ENCODE measurements at places on chromosomes 6 and 20.

DNA sequence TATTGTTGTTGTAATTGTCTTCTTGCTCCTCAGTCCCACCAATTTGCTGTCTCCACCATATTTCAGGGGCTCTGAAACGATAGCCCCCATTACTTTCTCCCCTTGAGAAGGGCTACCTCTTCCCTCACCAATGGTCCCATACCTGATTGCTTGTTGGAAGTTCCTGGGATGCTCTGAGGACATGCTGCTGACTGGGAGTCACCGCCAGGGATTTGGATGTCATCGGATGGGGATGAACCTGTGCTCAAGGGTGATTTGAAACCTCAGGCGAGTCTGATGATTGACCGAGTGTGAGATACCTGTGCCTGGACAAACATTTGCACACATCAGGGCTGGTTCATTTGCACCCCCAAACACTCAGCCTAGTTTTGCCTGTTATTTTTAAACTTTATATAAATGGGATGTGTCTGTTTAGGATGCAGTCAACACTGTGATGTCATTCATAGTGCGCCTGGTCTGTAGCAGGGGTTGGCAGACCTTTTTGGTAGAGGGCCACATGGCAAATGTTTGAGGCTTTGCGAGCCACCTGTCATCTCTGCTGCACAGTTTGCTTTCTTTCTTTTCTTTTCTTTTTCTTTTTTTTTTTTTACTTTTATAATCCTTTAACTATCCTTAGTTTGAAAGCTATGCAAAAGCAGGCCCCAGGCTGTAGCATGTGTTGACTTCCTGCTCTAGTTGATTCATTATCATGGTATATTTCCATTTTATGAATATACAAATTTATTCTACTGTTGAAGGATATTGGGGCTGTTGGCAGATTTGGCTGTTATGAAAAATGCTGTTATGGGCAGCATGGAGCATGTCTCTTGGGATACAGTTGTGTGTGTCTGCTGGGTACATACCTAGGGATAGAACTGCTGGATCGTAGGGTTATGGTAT lies 118.5 kb upstream of the PHACTR3 start:
- DNase-seq: no peak

DNA sequence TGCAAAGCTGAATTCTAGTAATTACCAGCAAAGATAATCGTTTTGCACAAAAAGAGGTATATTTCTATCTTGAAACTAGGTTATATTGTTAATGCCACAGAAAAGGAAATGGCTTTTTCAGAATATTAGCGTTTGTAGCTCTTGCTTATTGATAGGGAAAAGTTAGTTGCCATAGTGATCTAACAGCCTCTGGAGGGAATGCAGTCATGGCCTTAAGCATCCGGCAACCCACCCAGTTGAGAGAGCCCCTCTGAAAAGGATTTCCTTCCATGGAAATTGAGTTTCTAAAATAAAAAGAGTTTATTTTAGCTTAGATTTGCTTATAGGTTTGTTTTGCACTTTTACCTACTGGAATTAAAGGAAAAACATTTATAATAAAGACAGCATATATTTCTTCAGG lies 224.5 kb downstream of the BCKDHB start:
- DNase-seq: no peak

DNA sequence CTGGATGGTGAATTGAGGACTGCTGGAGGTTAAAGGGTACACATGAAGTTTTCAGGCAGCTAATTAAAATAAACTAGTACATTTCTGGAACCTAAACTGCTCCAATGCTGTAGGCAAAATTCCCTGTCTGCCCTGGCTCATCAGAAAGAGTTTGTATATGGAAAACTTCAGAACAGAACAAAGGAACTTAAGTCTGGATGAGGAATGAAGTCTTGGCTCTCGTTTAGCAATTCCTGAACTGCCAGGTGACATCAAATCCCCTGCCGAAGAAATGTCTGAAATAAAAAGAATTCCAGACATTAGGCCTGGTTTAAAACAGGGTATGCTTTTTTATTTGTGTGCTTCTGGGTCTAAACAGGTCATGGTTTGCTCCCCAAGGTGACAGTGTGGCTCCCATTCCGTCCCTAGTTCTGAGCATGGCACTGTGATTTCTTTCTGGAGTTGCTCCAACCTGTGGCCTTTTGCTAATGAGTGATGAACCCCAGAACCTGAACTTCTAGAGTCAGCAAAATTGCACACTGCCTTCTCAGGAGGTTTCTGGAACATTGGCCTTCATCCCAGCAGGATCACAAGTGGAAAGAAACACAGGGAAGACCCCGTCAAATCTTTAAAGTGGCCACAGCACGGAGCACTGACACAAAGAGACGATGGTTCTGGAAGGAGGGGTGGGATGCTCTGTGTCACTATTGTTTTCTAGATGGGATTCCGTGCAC lies 129.4 kb upstream of the NAA20 start:
- no peak for DNase-seq

DNA sequence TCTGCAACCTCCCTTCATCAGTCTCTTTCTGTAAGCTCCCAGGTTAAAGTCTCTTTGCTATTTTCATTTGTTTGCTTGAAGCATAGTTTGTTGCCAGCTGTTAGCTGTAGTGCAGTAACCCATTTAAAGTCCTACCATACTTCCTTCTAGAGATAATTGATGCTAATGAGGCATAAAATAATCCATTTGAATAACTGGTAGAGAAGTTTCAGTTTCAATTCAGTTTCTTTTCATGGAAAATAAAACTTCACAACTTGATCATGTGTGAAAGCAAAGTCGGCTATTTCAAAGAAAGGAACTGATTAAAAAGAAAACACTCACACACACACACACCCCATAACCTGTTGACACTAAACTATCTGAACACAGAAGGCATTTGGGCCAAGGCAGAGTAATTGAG lies 68.5 kb upstream of the TENT5A start:
- no peak for DNase-seq

DNA sequence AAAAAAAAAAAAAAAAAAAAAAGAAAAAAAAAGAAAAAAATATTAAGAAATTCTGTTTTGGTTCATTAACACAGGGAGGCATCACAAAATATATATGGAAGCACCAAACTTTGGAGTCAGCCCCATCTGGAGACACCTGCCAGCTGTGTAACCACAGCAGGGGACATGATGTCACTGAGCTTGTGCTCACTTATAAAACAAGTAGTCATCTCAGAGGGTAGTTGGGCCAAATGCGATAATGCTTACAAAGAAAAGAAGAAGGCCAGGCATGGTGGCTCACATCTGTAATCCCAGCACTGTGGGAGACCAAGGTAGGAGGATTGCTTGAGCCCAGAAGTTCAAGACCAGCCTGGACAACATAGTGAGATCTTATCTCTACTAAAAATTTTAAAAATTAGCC lies 1.1 kb upstream of the BNIP5 start:
- no peak for DNase-seq

DNA sequence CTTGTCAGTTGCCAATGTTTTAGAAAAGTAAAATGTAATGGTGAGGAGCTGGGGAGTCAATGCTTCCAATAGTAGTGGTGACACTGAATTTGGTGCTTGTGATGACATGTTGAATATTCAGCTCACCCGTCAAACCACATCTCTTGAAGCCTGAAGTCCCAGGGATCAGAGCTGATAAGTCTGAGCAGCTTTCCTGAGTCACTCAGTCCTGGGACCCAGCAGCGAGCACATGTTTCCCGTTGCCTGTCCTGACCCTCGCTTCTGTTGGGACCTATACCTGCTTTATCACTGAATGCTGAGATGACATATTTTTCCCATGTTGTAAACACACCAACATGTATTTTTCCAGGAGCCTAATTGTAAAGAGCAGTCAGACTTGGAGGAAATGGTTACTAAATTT lies 693.6 kb downstream of the QKI start:
- no peak for DNase-seq

DNA sequence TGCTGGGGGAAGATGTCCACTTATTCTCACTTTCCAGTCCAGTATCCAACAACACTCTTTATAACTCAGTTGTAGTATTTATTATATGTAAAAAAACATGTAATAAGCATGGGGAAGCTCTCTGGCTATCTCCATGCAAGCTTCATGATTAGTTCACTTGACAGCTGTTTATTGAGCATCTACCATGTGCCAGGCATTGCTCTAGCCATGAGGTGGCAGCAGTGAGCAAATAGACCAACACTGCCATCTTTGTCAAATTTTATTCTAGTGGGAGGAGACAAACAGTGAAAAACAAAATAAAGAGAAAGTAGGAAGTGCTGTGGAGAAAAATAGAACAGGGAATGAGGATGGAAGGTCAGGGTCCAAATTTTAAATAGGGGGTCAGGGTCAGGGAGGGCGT lies 131.8 kb downstream of the CFAP61 start:
- DNase-seq: no peak

DNA sequence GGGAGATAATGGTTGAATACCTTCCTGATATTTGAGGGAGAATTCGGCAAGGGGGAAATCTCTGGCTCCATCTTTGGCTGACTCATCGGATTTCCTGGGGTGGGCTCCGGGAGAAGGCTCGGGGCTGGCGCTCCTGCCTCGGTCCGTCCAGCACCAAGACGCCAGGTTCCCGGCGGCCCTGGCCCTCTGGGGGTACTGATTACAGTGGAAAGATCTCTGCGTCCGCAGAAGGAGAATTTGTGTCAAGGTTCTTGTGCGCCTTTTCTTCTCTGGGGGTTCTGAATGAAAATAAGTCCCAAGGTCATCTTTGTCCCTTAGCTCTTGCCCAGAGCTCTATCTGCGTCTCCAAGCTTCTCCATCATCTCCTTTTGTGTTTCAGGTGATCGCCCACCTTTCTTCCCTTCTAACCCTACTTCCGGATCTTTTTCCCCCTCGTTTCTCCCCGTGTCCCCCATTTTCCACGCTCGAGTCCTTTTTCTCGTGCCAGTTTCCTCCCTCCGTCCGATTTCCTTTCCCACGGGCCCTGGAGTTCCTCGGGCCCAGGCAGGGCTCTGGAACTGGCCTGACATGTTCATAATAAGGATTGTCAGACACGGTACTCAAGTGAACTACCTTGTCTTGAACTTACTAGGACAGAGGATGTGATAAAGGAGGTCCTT lies 11.6 kb downstream of the NRN1 start:
- DNase-seq: no peak

DNA sequence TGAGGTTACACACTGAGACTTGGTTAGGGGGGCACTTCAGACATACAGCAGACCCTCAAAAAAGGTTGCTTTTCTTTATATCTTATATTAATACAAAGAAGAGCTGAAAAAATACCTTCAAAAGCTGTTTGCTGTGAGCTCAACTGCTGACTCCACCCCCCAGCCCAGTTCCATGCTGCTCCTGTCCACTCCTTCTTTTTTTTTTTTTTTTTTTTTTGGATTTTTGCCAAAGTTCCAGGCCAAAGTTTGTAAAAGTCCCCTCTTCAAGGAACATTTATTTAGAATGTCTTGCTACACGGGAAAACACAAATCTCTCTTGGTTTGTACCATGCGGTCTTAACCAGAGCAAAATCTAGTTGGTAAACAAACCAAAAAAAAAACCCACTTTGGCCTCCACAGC lies 85.3 kb upstream of the AKAP12 start:
- DNase-seq: no peak

- DNase-seq: peak; percentile 48
Observed at GRCh38 chr6:31366693-31367470, 9.9 kb upstream of the HLA-B start.

DNA sequence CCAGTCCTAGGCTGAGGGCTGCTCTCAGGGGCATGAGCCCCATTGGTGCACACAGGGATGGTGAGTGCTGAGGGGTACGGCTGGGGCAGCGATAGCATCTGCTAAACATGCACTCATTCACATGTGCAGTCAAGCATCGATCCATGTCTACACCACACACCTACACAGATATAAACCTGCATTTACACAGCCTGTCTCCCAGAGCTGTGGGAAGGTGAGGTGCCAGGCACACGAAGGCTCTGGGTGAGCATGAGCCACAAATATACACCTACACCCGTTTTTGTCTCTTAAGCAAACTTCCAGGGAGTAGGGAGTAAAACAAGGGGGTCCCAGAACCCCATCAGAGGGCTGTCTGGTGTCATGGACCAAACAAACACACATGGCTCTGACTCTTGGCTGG lies 99.3 kb downstream of the GRM4 start:
- no peak for DNase-seq

DNA sequence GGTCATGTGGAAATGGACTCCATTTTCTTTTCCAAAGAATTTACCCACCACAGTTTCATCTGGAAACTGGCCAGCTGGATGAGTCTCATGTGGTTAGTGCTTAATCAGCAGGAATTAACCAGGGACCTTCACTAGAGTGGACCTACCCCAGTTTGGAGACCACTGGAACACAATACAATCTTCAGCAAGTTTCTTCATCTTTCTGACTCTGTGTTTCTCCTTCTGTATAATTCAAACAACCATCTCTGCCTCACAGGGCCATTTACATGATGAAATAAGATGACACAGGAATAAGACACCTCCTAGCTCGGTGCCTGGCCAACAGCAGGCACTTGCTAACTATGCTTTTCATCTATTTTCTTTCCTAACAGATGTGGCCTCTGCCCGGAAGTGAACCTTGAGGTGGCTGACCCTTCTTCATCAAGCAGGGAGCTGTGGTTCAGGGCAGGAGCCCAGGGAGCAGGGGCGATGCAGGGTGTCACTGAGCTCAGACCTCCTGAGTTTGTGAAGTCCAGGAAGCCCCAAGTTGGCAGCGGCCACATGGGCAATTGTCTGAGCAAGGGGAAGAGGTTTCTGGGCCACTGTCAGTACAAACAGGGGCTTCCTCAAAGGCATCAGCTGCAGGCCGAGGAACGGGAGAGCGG lies 98.8 kb downstream of the SOD2 start:
- DNase-seq: peak; percentile 9

- no peak for DNase-seq
Observed at GRCh38 chr6:155936551-155936950, 480.9 kb upstream of the NOX3 start.

DNA sequence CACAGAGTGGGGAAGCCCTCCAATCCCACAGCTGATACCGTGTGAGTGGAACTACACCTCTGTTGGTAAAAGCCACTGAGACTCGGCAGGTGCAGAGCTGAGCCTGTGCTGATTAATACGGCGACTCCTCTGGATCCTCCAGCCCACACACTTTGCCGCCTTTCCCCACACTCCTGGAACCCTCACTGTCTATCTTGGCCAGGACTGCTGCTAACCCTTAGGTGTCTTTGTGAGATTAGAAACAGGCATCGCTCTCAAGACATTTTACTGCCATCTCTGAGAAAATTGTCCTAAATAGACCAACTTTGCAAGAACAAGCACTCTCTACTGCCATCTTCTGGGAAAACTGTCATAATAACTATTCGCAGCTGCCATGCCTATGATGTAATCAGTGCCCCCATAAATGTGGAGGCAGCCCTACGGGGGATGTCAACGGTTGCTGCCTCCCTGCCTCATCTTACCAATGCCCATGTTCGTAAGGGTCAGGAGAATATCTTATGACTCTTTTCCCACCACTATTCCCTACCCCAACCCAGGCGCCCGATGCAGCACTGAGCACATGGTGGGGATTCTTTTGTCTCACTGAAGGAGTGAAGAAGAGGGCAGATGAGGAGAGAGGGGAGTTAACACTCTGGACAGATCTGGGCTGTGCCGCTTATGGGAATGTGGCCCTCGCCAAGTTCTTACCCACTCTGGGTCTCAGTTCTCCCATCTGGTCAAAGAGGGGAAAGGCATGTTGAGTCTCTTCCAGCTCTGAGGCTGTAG lies 26.1 kb upstream of the KCNB1 start:
- DNase-seq: peak; percentile 30

DNA sequence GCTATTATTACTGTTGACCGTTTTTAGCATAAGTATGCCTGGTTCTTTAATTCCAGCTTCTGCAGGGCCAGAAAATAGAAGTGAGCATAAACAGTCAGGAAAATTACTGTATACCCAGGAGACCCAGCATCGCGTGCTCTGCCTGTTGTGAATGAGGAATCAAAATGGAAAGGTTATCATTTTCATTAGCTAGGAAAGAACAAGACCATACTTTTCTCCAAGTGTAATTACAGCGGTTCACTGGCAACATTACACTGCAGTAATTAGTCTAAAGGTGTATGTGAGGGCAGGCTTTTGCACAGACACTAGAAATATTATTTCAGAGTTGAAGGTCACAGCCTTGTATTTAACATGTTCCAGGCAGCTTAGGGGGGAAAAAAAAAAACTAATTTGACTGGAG lies 403.8 kb upstream of the SOX4 start:
- no peak for DNase-seq
